ENCODE measurements at places on chromosomes 13 and 19.

DNA sequence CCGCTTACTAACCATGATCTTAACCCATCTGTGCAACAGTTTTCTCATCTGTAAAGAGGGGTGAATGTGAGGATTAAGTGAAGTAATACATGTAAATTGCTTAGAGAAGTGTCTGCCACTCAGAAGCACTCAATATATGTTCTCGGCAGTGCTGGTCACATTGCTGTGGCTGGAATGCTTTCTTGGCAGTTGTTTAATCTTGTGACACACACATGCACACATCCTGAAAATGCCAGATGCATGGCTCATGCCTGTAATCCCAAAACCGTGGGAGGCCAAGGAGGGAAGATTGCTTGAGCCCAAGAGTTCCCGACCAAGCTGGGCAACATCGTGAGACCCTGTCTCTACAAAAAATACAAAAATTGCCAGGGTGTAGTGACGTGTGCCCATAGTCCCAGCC, 4.9 kb upstream of the DMKN start:
- DNase-seq, result no peak

GRCh38 chr13:98447881-98448641, 128.8 kb downstream of the STK24 start:
- DNase-seq, result no peak

DNA sequence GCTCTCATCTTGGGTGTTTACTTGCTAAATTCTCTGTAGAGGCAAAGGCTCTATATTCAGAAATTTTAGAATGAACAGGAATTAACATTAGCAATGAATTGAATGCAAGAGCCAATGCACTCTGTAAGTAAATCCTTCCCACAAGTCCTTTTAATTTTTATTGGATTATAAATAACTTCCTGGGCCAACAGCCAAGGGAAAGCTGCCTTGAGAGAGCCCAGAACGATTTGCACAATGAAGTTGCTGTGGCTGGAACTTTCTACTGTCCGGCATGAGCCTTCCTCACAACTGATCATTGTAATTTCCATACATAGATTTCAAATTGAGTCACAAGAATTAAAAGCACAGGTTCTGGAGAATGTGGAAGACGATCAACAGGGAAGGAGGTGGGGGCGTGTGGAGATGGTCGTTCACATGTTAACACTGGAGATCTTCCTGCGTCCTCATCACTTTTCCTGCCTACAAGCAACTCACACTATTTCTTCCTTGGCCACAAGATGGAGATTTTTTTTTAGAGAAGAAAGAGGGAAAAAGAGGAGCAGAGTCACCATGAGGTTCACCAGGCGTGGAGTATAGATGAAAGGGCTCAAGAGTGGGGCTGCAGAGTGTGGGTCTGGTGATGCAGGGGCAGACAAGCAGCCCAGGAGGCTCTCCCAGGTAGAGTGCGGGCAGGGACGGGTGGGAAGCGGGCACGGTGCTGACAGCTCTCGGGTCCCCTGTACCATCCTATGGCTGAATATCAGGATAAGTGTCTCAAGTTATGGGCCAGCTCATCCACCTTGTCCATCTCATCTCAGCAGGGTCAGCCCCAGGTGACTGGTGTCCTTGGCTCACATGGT, 110.7 kb downstream of the SOX1 start:
- DNase-seq, result no peak

GRCh38 chr13:56861476-56861875, 279.2 kb upstream of the PRR20A start:
- DNase-seq, result no peak

- DNase-seq, result no peak
These were observed 2.9 kb upstream of the CCDC9 start for GRCh38 chr19:47253467-47253881.

DNA sequence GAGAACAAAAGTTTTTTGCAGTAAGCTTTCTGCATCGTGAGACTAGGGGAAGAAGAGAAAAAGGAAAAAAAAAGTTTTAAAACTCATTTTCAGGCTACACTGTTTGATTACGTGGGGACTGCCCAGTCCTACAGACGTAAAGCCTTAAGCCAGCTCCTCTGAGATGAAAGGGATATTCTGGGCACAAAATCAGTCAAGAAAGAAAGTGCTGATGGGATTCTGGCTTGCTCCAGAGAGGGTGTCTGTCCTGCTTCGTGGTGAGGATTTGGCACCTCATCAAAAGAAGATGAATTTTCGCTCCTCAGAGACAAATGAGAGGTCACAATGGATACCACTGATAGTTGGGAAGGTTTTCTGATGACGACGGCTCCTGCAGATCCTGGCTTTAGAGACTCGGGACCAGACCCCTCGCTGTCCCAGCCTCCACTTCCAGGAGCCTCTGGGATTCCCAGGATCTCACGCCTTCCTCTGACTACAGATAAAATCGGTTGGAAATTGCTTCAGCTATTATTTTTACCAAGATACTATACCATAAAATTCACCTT, 9.7 kb downstream of the TEX29 start:
- DNase-seq, result no peak

- DNase-seq, result no peak
These were observed 453.7 kb upstream of the HTR2A start for GRCh38 chr13:47350334-47351124.

DNA sequence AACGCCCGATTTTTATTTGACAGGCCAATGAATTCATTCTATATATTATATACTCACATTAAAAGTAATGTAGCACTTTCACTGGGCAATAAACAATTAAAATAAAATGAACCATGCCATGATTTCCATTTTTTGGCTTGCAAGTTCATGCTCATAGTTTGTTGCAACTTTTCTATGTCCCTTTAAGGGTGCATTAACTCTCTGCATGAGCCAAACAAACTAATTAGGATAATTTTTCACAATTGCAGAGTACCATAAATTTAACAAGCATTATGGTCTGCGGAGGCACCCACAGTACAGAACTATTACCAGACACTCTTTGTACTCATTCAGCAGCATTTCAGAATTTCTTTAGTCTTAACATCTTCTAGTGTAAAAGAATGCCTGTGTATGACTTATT, 1.4 kb downstream of the LHFPL6 start:
- DNase-seq, result no peak

DNA sequence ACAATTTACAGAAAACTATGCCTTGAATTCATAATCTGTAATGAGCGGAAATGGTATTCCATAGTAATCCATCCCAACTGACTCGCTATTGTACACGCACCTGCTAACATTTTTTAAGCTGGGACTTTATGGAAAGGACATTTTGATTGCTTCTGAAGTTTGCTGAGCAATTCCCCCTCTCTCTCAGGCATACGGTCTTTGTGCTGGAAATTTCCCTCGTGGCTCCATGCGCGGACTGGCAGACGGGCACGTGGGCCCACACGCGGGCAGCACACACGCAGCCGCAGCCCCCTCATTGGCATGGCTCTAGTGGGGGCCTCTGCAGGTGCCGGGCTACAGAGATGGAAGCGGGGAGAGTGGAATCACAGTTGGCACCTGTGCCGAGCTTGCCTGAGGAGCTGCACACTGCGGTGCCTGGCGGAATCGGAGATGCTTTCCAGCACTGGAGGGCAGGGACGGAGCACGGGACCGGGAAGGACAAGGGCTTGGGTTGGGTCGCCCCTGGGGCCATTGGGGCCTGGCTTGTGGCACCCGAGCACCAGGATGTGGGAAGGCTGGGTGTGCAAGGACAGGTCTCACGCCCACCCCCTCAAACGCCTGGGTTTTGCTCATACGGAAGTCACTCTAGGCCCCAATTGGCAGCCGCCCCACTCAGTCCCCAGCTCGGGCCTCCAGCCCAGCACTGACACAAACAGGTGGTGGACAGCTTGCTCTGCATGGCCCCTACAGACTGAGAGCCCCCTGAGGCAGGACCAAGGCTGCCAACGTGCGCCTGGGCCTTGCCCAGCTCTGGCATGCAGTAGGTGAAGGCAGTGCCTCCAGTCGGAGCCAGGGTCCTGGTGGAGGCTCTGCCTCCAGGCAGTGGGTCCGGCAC, 30.2 kb upstream of the CCNE1 start:
- no peak for DNase-seq

DNA sequence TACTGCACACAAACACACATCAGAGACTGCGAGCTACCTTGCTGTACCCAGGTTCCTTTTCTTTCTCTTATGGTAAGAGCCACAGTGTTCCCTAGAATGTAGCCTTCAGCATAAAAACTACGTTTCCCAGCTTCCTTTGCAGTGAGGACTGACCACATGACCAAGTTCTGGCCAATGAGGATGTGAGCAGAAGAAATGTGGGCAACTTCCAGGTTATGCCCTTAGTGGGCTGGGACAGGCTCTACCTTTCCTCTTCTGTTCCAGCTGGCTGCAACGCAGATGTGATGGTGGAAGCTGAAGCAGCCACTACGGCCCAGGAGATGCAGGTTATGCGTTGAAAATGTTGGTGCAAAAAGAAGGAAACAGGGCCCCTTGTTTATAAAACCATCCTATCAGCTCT, 27.5 kb downstream of the VRK3 start:
- DNase-seq, result no peak

- DNase-seq, result no peak
These were observed 801 bp downstream of the MCF2L start for GRCh38 chr13:112969692-112970338.

DNA sequence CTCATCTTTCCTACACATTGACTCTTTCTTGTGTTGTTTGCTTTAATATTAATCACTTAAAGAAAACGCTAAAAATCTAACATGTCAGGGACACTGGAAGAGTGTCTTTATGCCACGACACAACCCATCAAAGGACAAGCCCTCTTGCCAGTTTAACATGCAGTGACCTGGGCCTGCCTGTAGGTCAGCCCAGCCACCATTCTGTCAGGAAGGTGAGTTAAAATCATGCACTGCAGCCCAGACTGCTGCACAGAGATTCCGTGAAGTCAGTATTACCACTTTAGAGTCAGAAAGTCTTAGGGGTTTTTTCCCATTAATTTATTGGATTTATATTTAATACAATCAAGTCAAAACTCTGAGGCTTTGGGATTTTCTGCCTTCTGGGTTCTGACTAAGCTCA, 58.0 kb downstream of the TNFRSF19 start:
- DNase-seq, result no peak

GRCh38 chr19:6754136-6754535, 13.1 kb downstream of the SH2D3A start:
- DNase-seq, result no peak

DNA sequence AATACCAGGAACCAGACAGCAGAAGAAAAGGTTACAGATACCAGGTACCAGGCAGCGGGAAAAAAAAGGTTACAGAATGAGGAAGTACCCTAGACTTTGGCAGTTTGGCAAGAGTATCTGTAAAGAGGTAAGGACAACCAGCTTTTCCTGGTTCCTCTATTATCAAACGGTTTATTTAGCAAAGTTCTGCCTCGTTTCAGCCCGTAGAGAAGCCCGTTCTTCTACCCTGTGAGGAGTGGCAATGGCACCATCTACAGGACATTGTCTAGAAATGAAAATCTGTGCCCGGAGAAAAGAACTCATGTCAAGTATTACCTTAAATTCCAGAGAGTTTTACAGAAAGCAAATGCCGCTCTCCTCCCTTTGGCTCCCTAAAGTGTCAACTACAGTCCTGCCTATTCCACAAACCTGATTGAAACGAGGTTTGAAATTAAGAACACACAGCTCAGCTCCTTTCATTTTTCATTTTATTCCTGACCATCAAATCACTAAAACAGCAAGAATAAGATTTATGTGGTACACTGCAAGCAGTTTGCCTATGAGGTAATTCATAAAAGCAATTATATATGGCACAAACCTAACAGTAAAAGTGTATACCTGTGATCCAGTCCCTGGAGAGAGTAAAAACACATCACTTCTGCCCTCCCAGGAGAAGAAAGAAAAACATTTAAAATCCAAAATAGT, 226.3 kb downstream of the SLC7A1 start:
- no peak for DNase-seq

DNA sequence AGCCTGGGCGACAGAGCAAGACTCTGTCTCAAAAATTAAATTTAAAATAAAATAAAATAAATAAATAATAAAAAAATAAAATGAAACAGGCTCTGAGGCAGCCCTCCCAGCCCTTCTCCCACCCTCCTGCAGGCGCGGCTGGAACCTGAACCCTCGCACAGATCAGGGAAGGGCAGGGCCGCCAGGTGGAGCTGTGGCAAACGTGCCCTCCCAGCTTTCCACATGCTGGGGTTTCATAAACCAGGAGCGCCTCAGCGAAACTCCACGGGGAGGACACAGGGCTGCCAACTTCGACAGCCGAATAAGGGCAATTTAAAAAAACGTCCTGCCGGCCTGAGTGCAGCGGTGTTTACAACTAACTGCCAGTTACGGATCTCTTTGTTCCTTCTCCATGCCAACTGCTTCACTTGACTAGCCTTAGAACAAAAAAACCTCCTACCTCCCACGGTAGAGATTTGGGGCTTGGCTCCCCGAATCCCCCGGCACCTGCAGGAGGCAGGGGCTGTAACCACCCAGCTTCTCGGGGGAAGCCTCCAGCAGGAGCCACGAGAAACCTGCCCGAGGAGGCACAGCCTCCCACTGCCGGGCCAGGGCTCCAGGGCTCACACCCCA, 15.9 kb downstream of the ZNF787 start:
- no peak for DNase-seq

- no peak for DNase-seq
These were observed 3.1 kb upstream of the NKPD1 start for GRCh38 chr19:45163751-45164460.
